ENCODE measurements at places on chromosomes 7 and 10. TPM values are rescaled to one million over a fixed set of nuclear protein-coding genes. Genes with fewer than 3 reads are reported as not detected.

DNA sequence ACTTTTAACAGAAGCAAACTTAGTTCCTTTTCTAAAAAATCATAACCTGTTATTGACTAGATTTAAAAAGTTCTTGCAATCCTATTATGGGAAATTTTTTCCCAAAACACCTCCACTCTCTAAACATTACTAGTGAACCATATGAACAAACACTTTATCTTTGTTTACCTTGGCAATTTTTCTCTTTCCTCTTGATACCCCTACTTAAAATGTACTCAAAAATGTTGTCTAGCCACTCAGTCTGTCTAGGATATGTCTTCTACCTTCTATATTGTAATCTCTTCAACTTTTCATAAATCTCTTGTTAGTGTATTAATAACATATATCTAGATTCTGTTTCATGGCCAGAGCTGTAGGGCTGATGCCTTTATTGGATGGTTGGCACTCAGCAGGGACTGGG, 630.0 kb upstream of the GRM3 start:
- no peak overlapping the region for H3K4me3 ChIP-seq
- H3K27me3 ChIP-seq: no peaks in the 10 kb centered on the region
- peaks cover 4% of the 10 kb centered on the region for H3K36me3 ChIP-seq
- no peak for DNase-seq
- no peaks in the 10 kb centered on the region for H3K4me1 ChIP-seq

Gene RPEL1
- total RNA-seq: not detected

GRCh38 chr10:21888959-21889358, 114.6 kb downstream of the DNAJC1 start:
- DNase-seq: no peak
- peaks cover 31% of the 10 kb centered on the region for H3K36me3 ChIP-seq
- H3K4me1 ChIP-seq: peaks cover 57% of the 10 kb centered on the region
- peak overlapping the region; percentile 56 for H3K4me3 ChIP-seq

DNA sequence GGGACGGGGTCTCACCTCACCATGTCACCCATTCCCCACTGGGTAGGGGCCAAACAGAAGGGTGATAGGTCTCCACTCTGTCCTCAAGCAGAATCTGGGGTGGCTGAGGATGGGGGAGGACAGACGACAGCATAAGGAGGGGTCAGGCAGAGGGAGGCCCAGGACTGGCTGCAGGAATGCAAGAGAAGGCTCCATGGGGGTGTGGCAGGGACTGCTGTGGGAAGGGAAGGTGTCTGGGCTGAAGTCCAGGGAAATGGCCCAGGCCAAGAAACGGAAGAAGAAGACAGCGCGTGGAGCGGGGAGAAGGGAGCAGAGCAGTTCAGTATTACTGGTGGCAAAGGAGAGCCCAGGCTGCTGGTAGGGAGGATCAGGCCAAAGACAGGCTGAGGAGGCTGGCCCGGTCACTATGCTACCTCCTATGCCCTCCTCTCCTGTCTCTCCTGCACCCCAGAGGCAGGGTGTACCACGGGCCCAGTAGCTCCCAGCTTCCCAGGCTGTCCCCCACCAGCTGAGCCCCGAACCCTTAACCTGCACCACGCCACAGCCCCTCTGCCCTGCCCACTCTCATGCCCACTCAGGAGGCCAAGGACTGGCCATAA, 60.9 kb downstream of the GRB10 start:
- H3K4me1 ChIP-seq: no peaks in the 10 kb centered on the region
- DNase-seq: no peak
- no peaks in the 10 kb centered on the region for H3K36me3 ChIP-seq
- peaks cover 6% of the 10 kb centered on the region for H3K27me3 ChIP-seq
- no peak overlapping the region for H3K4me3 ChIP-seq
- no peak overlapping the region for H3K27ac ChIP-seq

DNA sequence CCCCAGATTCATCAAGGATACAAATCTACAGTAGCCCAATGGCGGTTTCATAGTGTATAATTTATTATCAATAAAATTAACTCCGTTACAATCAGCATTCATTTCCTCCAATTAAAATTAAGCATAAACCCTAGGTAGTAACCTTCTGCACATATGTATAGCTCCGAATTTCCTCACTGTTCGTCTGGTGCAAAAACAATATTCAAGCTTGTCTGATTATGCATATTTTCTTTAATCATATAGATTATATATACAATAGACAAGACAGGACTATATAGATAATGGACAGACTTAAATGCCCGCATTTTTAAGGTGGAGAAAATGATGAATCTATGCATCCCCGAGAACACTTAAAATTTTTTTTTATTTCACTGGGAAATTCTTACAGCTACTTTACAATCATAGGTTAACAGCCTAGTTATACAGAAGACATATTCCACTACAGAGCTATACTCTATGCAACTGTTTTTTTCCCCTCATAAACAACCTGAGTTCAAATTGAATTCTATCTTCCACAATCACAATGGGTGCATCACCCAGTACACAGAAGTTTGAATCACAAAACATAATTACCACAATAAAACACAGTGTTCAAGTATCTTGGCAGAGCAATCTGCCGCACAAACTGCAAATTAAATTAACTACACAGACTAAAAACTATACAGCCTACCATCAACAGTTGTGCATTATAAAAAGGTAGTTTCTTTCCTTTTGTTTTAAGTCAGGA, 2.6 kb downstream of the HOXA9 start:
- H3K27ac ChIP-seq: no peak overlapping the region
- peaks cover 33% of the 10 kb centered on the region for H3K4me1 ChIP-seq
- DNase-seq: no peak
- no peak overlapping the region for H3K4me3 ChIP-seq

- no peaks in the 10 kb centered on the region for H3K4me1 ChIP-seq
- no peaks in the 10 kb centered on the region for H3K36me3 ChIP-seq
- no peak for DNase-seq
- H3K4me3 ChIP-seq: no peak overlapping the region
- H3K27ac ChIP-seq: no peak overlapping the region
- H3K27me3 ChIP-seq: peaks cover 7% of the 10 kb centered on the region
Observed at GRCh38 chr7:152894295-152895170, 135.0 kb downstream of the ACTR3B start.
